Activated naive CD8-positive, alpha-beta T cell treated with anti-CD3 and anti-CD28 coated beads, Interleukin-2, amount 10 ng/mL, durations not matched to agents 7 days and 5 days (primary cell): ENCODE measurements at places on chromosomes 7 and 10.

DNA sequence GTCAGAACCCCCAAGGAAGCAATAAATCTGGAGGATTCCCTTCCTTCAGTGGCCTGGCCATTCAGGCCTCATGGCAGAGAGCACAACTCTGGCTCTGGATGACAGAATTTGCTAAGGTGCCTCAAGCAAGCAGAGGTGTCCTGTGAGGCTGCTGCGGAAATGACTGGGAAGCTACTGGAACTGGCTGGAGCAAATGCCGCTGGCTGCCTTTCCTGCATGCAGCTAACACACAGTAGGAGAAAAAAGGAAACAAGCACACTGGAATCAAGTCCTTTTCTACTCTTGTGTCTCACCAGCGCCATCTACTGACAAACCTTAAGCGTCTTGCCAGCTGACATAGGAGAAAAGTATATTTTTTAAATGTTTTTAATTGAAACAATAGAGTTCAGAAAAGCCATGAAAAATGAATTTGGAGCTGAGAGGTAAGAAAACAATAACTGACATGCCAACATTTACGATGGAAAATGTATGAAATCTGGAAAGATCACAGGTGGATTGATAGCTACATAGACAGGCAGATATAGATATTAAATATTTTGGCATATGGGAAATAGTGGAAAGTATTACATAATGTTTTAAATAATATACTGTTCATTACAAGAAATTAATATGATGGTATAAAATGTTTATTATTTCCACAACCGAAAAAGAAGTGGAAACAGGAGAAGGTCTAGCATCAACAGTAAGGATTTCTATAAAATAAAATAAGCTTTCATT lies 951.6 kb downstream of the ANKRD7 start:
- no peak for DNase-seq

DNA sequence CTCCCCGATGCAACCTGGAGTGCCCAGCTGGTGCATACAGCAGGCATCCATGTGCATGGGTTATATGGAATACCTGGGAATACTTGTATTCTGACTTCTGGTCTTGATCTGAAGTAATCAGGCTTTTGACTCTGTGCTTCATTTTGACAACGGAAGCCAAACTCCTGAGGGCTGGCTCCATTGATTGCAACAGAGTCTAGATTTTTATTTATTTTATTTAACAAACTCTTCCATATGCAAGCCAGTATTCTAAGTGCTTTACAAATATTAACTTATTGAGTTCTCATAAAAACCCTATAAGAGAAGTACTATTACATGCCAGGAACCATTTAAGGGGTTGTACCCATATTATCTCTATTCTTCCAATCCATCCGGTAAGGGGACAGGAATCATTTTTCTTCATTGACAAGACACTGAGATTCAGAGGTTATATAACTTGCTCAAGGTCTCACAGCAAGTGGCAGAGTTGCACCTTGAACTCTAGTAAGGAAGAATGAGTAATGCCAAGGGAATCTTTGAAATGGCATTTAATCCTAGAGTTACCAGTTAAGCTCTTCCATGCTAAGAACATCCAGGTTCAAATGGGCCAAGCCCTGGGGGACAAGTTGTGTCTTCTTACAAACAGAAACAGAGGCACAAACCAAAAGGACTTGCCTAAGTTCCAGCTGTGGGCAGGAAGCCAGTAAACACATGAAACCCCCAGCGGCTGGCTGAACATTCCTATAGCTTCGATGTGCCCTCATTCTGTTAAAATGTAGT lies 241.0 kb downstream of the WDR11 start:
- no peak for DNase-seq

GRCh38 chr10:62640411-62640810 lies 164.1 kb upstream of the ADO start:
- DNase-seq: no peak

DNA sequence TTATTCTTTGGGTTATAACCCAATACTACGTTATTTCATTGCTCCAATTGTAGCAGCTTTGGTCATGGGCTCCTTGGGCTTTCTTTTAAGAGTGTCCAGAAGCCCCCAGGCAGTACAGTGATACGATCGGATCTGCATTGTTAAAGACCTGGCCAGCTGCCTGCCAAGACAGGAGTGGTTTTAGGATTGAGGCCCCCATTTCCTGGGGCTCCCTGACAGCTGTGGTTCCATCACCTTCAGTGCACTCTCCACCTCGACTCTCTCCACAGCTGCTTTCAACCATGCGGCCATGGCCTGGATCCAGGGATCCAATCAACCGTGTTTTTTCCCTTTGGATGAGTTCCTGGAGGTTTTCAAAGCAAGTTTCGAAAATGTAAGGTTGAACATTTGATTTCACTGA lies 123.4 kb upstream of the BTBD16 start:
- no peak for DNase-seq

GRCh38 chr7:23009303-23009702 lies 4.6 kb downstream of the HYCC1 start:
- DNase-seq: no peak
